Putamen (tissue), 1 donor: ENCODE measurements at places on chromosomes 11 and 22.
A peak's percentile ranks its signal among the peaks of the same experiment; 100 is the strongest.

DNA sequence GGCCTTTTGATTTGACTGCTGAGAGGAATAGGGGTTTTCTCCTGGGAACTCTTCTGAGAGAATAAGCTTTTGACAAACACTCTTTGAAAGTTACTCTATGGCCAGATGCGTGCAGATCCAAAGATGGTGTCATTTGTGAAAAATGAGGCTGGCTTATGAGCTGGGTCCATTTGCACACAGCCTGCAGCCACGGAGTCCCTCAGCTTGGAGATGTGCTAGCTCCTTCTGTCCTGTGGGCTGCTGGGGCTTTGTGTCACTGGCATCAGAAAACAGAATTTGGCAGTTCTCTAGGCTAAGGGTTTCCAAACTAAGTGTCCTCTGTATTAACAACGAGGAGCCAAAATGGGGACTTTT is 702.4 kb downstream of the NTM start:
- DNase-seq: no peak

DNA sequence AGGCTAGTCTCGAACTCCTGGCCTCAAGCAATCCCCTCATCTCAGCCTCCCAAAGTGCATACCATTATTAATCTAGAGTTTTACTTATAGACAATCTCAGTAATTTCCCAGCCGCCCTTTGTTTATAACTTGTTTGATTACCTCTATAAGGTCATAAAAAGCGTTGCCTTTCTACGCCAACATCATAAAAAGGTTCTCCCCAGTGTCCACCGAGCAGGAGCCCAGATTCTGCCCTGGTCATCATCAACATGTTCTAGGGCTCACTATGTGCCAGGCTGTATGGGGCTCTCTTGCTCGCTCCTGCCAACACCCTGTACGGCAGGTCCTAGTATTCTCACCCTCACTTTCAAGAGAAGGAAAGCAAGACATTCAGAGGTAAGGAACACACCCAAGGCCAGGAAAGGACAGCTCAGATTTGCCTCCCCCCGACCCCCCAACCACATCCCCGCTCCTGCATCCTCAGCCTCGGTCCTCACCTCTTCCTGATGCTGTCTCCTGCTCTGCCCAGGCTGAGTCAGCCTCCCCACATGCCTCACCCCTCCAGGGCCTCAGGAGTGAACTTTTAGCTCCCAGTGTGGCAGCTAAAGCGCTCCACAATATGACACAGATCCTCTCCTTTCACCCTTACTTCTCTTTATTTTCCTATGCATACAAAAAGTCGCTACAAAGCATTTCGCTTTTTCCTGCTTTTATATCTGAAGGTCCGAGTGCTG is 14.3 kb downstream of the ARFGAP3 start:
- DNase-seq: no peak

GRCh38 chr11:123558536-123559315 is 95.7 kb downstream of the SCN3B start:
- no peak for DNase-seq

DNA sequence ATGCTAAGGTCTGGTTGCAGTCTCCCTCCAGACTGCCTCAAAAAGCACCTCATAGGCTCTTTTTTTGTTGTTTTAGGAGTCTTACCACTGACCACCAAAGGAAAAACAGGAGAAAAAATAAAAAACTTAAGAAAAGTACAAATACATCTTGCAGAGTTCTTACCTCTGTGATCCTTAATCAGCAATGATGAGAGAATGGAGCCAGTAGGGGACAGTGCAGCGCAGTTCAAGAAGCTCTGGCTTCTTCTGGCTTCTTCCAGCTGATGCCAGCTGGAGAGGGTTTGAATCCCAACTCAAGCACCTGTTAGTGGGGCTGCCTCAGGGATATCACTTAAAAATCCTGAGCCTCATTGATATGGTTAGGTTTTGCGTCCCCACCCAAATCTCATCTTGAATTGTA is 223.3 kb upstream of the ISX start:
- DNase-seq: no peak

DNA sequence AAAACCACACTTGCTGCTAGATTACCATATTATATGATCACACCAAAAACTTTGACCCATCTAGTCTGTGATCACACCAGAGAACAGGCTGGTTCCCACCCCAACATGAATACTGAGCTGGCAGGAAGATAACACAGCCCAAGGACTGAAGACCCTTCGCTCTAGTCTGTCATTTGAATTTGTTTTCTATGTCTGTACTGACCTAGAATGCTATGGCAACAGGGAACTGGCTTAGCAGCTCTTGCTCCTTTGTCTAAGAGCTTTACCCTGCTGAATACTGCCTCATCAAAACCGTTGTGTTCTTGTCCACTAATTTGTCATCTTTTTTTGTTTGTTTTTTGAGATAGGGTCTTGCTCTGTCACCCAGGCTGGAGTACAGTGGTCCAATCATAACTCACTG is 420.4 kb downstream of the AASDHPPT start:
- no peak for DNase-seq

GRCh38 chr11:90241414-90241813 is 18.6 kb upstream of the CHORDC1 start:
- no peak for DNase-seq

GRCh38 chr11:126719740-126720139 is 280.8 kb downstream of the KIRREL3 start:
- DNase-seq: no peak

GRCh38 chr11:44725757-44726282 is 942 bp upstream of the TSPAN18 start:
- no peak for DNase-seq

DNA sequence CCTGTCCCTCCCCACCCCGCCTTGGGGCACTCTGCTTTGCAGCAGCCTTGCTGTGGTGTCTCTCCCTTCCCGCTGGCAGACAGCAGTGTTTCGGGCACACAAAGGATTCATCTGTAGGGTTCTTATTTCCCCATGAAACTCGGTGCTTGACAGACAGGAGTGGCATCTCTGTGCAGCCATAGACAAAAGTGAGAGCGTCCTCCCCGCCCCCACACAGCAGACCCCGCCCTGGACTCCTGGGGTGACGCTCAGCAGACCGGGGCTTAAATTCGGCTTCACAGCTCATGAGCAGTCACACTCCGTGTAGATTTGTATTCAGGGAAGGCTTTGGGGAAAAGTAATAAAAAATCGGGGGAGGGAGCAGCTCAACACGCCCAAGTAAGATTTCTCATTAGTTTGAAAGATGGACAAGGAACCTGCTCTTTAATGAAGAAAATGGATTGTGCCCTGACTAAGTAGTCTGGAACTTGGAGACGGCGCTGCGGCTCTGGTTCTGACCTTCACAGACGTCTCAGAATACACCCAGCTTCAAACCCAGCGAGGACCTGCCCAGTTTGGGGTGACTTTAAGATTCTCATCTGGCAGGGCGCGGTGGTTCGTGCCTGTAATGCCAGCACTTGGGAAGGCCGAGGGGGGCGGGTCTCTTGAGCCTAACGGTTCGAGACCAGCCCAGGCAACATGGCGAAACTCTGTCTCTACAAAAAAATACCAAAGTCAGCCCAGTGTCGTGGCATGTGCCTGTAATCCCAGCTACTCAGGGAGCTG is 136.0 kb downstream of the CACNA1I start:
- no peak for DNase-seq

- DNase-seq: no peak
Measured at GRCh38 chr11:119065369-119065768, 2.2 kb upstream of the VPS11 start.

DNA sequence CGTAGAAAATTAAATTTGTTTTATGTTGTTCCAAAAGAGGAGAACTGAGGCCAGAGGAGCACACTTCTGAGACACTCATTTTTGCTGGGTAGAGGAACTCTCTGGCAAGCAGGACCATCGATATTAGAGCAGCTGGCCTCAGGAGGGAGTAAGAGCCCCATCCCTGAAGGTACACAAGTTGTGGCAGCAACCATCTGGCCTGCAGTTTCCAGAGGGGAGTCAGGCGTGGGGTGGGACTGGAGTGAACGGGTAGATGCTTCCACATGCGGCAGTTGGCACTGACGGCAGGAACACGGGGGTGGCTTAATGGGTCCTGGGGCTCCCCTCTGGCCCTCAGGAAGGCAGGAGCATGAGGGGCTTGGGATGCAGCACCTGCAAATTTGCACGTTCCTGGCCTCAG is 13.2 kb upstream of the SSTR3 start:
- DNase-seq: no peak

DNA sequence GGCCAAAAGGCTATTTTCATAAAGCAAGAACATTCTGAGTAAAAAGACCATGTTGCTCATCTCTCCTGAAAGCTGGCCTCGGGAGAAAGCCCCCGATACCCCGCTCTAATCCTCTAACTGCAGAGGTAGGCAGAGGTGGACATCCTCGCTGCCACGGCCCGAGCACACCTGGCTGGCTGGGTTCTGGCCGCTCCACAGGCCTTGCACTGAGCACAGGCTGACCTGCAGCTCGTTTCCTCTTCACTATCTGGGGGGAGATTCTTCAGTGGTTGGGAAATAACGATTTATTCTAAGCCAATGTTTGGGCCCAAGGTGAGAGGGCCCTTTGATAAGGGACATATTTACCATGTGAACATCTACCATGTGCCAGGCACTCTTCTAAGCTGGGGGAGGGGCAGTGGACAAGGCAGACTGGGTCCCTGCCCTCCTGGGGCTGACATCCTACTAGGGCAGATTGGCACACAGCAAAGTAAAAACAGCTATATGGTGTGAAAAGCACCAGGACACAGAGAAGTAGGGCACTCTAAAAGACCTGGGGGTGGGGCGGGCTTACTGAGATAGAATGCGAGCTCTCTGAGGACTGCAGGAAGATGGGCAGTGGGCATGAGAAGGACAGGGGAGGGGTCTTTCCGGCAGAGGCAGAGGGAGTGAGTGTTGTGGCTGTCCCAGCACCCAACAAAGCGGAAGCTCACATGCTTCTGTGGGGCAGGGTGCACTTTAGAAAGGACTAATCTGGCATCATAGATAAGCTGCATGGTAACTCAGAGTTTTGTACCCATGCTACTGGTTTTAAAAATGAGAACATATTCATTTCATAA is 65.5 kb upstream of the ARFGAP3 start:
- no peak for DNase-seq

- DNase-seq: peak; percentile 66
Measured at GRCh38 chr11:30107899-30108298, 91.1 kb upstream of the KCNA4 start.

DNA sequence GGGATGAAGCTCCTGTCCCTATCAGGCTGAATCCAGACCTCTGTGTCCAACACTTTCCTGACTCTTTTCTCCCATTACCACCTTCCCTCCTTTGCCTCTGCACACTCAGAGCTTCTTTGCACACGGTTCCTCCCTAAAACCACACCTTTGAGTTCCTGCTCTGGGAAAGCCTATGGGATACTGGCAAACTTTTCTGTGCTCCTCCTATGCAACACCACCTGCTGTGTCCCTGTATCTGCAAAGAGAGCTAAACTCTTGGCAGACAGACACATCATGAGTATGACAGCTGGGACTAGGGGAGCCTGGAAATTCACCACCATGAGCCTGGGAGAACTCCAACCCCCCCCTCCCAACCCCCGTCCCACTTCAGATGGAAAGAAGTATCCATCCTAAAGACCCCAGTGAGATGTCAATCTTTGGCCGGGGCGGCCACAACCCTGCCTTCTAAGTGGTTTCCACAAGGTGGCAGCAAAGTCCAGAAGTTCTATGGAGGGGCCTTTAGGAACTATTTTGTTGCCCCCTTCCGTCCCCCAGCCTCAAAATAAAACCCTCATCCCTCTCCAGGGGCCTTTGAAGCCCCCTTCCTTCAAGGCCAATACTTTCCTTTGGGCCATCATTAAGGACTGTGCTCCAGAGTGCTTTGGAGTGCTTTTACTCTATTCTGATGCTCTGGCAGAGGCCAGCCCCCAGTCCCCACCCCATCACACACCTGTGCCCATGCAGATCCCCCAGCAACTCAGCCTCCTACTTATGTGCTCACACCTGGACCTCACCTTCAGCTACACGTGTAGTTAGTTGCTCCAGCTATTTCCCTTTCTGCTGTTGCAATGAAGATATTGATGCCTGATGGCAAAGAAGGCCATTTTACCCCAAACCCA is 19.4 kb downstream of the HTR3A start:
- no peak for DNase-seq

GRCh38 chr11:9691865-9692264 is 28.0 kb downstream of the SWAP70 start:
- DNase-seq: no peak
